ENCODE measurements at places on chromosomes 2 and 18. TPM values are rescaled to one million over a fixed set of nuclear protein-coding genes. Genes with fewer than 3 reads are reported as not detected.
A peak's percentile ranks its signal among the peaks of the same experiment; 100 is the strongest.

DNA sequence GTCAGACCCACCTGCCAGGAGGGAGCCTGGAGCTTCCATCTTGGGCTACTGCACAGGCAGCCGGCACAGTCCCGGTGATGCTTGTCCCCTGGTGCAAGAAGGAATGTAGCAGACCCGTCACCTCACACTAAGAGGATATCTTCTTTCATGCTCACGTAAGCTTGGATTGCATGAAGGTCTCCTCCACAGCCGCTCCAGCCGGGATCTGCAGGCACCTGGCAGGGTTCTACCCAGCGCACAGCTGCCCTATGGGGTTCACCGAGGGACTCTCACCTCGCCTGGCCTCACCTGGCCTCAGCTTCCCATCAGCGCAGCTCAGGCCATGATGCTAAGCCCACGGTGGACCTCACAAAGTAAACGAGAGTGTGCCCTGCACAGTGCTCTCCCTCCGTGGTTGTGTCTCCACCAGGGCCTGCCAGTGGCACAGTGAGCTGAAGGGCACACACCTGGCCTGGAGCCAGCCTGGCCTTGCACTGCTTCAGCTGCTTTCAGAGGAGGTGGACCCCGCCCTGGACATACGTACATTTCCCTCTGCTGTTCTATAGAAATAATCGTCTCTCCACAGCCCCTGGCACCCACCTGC, 239.1 kb downstream of the SEPTIN10 start:
- no peaks in the 10 kb centered on the region for H3K4me1 ChIP-seq
- H3K4me3 ChIP-seq: no peak overlapping the region
- H3K36me3 ChIP-seq: no peaks in the 10 kb centered on the region
- no peak for DNase-seq
- H3K27me3 ChIP-seq: no peaks in the 10 kb centered on the region
- no peak overlapping the region for H3K27ac ChIP-seq

GRCh38 chr2:47249157-47249900, 94.2 kb upstream of the STPG4 start:
- no peak for DNase-seq
- H3K27ac ChIP-seq: no peak overlapping the region
- no peaks in the 10 kb centered on the region for H3K36me3 ChIP-seq
- no peaks in the 10 kb centered on the region for H3K4me1 ChIP-seq

DNA sequence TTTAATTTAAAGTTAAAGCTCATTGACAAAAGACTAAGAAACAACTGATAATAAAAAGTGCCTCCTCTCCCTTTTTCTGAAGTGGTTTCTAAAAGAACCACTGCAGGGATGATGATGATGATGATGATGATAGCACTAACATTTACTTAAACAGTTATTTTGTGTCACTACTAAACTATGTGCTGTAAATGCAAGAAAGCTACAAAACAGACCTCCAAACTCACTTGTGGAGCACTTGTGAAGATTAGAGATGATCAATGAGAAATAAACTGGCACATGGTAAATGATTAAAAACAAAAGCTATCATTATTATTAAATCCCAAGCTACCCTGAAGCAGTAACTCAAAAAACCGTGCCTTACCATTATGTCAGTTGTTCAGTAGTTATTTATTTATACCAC, 88.7 kb downstream of the SLC8A1 start:
- peaks cover 2% of the 10 kb centered on the region for H3K27me3 ChIP-seq
- H3K27ac ChIP-seq: no peak overlapping the region
- peaks cover 7% of the 10 kb centered on the region for H3K4me1 ChIP-seq
- H3K4me3 ChIP-seq: no peak overlapping the region

DNA sequence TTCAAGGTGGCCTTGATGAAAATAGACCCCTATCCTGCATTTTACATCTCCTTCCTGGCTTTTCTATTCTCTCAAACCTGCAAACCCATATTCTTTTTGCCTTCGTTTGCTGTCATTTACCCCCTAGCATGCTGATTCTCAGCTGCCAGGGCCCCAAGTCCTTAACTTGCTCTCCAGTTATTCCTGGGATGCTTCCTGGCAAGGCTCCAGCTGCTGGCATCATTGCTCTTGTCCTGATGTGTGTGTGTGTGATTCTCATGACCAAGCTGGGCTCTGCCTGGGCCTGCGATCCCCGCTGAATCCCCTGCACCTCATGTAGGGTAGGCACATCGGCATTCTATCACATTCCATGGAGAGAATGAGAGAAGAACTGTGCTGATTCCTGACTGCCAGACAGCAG, 11.9 kb downstream of the NPAS2 start:
- H3K27me3 ChIP-seq: peaks cover 2% of the 10 kb centered on the region
- no peak for DNase-seq
- H3K4me1 ChIP-seq: no peaks in the 10 kb centered on the region
- H3K27ac ChIP-seq: no peak overlapping the region

GRCh38 chr2:206084439-206084869, 1.5 kb downstream of the INO80D start:
- peak; percentile 37 for DNase-seq
- peak overlapping the region; percentile 90 for H3K27ac ChIP-seq
- H3K4me3 ChIP-seq: peak overlapping the region; percentile 97
- peaks cover 24% of the 10 kb centered on the region for H3K4me1 ChIP-seq
- peaks cover 9% of the 10 kb centered on the region for H3K36me3 ChIP-seq

DNA sequence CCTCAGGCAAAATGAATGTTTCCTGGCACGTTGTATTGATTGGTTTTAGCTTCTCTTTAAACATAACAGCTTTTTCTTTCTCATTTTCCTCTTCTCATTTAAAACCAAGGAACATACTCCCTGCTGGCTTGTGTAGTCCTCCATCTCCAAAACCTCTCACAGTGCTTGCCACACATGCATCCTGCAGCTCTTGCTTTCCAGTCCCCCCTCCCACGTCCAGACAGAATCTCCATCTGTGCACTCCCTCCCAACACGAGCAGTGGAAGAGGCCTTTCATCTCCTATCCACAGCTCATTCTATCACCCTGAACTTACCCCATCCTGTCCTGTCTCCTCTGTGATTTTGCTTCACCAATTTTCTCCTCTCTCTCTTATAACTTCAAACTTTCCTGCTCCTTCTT, 99.6 kb upstream of the THSD7B start:
- H3K36me3 ChIP-seq: no peaks in the 10 kb centered on the region
- no peak overlapping the region for H3K27ac ChIP-seq
- no peaks in the 10 kb centered on the region for H3K4me1 ChIP-seq
- no peak overlapping the region for H3K4me3 ChIP-seq
- H3K27me3 ChIP-seq: no peaks in the 10 kb centered on the region
- no peak for DNase-seq

Gene ANKMY1
- total RNA-seq: 27.9 TPM

Gene CRYGD
- total RNA-seq: not detected

Gene GALNT14
- not detected for total RNA-seq

Gene HOXD13
- not detected for total RNA-seq
